T-helper 2 cell (primary cell): ENCODE measurements at places on chromosomes 7 and 10.

DNA sequence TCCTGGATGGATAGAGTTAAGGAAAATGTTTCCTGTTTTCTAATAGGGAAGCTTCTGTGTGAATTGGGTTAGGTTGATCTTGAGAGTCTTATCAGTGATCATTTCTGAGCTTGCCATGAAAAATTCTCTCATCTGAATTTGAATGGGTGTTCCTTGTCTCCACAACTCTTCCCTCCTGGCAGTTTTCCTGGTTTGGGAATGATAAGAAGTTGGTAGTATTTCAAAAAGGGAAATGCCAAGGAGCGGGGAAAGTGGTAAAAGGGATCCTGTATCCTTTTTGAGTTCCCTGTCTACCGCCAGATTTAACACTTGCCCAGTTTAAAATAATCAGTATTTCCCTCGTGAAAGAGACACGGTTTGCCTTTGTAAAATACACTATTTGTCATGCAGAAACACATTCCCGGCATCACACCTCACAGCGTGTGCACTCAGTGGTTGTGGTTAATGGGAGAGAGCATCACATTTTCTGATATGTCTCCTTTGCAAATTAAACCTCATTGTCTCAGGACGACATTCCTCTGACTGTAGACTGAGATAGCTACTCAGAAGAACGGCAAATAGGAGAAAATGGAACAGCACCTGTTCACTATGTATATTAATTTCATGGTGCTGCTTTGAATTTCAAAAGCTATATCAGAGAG is 113.2 kb upstream of the IFRD1 start:
- DNase-seq: no peak

DNA sequence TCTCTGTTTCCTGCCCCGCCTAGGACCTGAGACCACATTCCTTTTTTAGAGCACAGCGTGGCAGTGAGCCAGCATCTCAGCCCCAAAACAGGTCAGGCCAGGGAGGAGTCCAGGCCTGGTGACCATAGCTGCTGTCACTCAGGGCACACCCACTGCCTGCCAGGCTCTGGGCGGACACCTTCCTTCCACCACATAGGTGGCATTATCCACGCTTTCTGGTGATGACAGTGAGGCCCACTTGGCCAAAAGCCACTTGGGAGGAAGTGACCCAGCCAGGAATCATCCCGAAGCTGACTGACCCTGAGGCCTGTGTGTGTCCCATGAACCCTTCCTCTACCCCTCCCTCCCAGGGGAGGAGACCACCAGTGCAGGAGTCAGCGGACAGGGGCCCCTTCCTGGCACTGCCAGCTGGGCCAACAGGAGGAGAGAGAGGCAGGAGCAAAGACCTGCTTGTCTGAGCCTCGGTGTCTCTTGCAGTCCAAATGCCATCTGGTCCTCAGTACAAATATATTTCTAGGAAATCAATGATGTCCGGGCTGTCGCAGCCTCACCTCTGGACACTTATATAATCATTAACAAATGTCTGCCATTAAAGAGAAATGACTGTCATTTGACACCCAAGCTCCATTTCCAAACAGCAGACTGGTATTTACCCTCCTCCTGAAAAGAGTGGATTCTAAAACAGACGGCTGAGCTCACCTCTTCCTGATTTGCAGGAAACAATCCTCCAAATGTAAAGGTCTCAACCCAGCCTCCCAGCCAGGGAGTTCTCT is 63.0 kb downstream of the ABRAXAS2 start:
- DNase-seq: no peak

GRCh38 chr10:112045938-112046337 is 137.6 kb downstream of the GPAM start:
- DNase-seq: no peak

GRCh38 chr7:121271916-121272315 is 56.9 kb upstream of the WNT16 start:
- no peak for DNase-seq

DNA sequence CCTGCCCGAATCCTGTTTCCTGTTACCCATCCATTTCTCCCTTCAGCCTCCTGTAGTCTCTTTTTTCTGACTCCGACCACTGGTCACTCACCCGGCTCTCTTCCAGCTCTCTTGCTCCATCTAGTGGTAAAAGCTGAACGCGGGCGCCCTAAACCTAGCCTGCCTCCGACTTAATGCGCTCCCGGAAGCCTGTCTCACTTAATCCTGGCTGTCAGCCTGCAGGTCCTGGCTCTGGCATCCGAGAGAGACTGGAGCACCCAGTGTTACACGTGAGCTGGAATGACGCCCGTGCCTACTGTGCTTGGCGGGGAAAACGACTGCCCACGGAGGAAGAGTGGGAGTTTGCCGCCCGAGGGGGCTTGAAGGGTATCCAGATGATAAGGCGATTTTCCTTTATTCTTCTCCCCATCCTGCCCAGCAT is 10.3 kb downstream of the SUMF2 start:
- peak; percentile 27 for DNase-seq

- DNase-seq: no peak
Observed at GRCh38 chr10:90193240-90193985, 492.0 kb downstream of the KIF20B start.

- no peak for DNase-seq
Observed at GRCh38 chr7:102967798-102968197, 55.0 kb downstream of the LRRC17 start.

DNA sequence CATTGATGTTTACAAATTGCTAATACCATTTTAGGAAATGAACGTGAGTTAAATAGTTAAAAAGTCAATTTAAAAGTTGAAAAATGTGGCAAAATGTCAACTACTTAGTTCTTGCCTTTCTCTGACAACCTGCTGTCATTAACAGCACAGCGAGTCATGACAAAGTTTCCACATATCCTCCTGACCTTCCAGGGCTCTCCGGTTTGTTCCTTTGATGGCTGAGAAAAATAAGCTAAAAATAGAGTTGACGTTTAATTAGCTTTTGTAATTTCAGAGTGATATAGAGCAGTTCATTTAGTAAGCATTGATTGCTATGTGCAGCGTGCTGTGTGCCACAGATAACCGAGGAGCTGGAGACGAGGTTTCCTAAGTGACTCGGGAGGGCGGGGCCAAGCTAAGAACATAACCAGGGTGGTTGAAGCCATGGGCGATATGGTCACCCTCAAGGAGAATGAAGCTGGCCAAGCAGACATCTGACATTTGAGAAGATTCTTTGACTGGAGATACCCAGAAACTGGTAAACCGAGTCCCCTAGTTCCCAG is 47.9 kb downstream of the OGDH start:
- no peak for DNase-seq

GRCh38 chr10:96387161-96387560 is 28.4 kb upstream of the OPALIN start:
- DNase-seq: no peak

- no peak for DNase-seq
Observed at GRCh38 chr7:94452239-94452638, 57.4 kb upstream of the CASD1 start.

- DNase-seq: no peak
Observed at GRCh38 chr7:128374041-128374440, 12.6 kb upstream of the PRRT4 start.

DNA sequence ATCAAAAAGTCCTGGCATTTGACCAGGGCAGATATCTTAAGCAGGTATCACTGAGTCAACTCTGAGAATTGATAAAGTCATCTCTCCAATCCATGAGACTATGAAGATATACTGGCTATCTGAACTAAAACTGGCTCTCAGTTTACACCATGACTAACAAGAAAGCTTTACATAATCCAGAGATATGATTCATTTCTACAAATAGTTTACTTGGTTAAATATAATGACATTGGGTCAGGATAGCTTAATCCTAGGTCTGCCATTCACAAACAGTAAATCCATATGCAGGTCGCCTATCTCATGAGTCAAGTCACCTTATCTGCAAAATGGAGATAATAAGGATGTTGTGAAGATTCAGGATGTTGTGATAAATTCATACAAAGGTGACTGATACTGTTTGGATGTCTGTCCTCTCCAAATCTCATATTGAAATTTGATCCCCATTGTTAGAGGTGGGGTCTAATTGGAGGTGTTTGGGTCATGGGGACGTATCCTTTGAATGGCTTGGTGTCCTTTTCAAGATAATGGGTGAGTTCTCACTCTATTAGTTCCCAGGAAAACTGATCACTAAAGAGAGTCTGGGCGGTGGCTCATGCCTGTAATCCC is 117.4 kb downstream of the JMJD1C start:
- no peak for DNase-seq

DNA sequence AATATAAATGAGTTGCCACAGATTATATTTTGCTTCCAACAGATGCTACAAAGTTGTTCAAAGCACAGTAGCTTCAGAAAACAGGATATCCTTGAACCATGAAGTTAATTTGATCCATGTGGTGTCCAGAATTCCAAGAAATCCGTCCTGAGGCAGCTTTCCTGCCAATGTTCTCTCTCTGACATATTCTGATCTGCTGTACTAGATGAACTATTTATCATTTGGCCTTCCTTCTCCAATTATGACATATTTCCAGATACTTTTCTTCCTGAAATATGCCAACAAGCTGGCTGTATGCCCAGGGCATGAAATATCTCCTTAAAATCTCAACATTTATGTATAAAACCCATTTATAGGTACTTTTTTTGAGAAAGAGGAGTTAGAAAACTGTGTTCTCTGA is 141.1 kb downstream of the SPAG6 start:
- DNase-seq: no peak

DNA sequence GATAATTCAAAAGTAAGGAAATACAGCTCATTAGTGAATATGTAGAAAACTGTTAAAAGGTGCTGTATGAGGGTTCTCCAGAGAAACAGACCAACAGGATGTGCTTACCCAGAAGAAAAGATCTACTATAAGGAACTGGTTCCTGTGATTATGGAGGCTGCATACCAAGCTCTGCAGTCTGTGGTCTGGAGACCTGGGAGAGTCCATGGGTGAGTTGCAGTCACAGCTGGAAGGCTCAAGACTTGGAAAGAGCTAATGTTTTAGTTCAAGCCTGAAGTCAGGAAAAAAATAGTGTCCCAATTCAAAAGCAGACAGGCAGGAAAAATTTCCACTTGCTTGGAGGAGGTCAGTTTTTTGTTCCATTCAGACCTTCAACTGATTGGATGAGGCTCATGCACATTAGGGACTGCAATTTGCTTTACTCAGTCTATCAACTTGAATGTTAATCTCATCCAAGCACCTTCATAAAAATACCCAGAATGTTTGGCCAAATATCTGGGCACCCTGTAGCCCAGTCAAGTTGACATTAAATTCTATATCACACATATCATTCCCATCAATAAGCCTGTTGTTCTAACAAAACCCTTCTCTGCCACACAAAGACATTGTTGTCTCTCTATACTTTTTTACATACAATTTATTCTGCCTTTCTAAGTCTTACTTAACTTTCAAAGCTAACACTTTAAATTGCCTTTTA is 197.9 kb upstream of the KLF6 start:
- no peak for DNase-seq

GRCh38 chr10:23469596-23470237 is 30.8 kb downstream of the OTUD1 start:
- no peak for DNase-seq

GRCh38 chr10:71008150-71008549 is 119.8 kb upstream of the PCBD1 start:
- no peak for DNase-seq

DNA sequence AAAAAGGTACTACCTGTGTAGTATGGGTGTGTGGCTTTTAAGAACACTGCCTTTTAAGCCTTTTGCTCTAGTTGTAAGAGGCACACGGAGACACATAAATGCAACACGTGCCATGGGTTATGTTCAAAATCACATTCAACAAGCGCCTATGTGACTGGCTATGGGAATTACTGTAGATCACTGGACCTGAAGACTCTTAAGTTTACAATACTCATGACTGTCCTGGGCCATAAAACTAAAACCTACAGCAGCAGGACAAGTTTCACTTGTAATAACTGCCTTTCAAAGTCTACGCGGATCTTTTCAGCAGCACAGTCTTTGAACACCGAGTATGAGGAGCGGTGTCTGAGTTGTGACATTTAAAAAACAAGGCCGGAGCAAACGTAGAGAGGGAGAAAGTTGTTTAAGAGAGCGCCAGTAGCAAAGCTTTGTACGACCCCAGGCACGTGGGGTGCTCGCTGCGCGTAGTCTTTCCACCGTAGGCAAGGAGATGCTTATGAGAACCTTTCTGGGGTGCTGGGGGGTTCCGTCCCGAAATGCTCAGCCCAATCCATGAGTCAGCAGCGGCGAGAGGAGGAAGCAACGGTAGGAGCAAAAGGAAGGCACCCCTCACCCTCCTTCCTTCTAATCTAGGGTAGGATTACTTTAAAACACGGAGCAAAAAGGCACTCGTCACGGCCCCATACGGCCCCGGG is 662 bp downstream of the DNAJC2 start:
- peak; percentile 60 for DNase-seq

DNA sequence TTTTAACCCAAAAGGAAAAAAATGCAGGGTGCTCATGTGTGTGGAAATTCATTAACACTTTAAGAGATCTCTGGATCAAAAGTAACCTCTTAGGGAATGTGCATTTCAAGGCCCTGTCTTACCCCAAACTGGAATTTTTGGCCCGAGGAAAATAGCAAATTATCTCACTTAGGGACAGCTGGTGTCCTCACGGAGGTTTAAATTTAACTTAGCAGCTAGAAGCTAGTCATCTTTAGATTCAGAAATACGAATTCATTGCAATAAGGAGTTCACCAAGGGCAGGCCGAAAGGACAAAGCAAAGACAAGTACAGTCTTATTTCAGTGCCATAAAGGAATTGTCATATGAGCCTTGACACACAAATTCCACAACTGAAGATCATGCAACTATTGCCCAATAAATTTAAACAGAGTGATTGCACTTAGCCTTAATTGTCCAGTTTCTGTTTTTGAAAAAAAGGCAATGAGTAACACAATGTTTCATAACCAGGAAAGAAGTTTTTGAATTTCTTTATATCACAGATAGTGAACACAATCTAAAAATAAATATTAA is 22.4 kb upstream of the SEMA3C start:
- DNase-seq: no peak

GRCh38 chr10:72487116-72487515 is 132.4 kb upstream of the DNAJB12 start:
- no peak for DNase-seq

GRCh38 chr10:132304756-132305509 is 2.8 kb downstream of the STK32C start:
- DNase-seq: no peak

- DNase-seq: no peak
Observed at GRCh38 chr7:148982654-148983199, 45.6 kb downstream of the PDIA4 start.

- DNase-seq: no peak
Observed at GRCh38 chr10:108097258-108097657, 932.8 kb upstream of the SORCS1 start.
